Anterior cingulate cortex (tissue), 58 donors: ENCODE measurements at places on chromosomes 12 and 14.

DNA sequence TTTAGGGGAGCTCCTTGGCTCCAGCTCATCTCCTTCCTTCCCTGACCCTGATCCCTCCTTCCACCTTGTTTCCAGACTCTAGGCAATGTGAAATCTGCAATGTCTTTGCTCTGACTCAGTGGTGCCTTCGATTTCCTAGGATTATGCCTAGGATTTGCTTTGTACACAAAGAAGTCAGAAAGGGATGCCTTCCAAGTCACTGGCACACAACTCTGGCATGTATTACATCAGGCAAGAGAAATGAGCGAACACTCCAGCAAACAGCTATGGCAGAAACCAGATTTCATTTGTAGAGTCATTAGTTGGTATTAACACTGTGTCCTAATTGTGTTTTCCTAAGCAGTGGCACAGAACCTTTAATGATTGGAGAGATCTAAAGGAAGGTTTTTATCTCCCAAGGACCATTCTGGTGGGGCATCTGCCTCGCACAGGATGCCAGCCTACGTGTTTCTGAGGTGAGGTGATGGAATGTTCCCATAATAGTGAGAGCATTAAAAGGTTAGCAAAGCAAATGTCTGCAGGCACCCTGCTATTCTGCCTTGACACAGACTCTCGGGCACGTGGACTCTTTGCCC lies 84.9 kb downstream of the WSCD2 start:
- no peak for DNase-seq

- no peak for DNase-seq
Observed at GRCh38 chr12:6336889-6337853, 4.7 kb downstream of the TNFRSF1A start.

DNA sequence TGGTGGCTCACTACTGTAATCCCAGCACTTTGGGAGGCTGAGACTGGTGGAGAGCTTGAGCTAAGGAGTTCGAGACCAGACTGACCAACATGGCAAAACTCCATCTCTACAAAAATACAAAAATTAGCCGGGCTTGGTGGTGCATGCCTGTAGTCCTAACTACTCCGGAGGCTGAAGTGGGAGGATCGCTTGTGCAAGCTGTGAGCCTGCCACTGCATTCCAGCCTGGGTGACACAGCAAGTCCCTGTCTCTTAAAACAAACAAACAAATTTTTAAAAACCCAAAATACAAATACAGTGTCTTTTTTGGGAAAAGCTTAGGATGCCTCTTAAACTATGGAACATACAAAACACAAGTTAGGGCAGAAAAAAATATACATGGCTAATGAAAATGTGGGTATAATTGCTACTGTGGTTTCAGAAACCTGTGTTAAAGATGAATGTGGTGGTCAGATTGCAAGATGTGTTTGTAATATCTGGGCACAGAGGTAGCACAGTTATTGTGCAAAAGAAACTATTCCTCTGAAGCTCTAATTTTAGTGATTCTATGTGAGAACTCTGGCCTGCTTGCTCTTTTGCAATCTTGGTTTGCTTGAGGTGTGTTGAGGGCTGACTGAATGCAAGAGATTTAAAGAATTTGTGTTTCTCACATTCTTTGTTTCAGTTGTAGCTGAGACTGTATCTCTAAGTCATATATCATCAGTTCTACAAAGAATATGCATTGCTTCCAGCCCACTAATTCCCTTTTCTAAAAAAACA lies 3.9 kb upstream of the HSPA2 start:
- no peak for DNase-seq

DNA sequence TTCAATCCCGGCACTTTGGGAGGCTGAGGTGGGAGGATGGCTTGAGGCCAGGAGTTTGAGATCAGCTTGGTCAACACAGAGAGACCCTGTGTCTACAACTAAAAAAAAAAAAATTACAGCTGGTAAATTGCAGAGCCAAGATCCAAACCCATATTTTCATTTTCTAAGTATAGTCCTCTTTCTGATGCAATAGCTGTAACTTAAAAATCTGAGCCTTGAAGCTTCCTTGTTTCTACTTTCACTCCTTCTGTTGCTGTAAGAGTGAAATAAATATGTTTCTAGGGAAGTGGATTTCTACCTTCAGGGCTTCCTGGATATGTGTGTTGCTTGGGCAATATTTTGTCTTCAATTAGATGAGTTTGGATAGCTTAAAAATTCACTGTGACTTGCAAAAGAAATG lies 42.0 kb upstream of the PRICKLE1 start:
- no peak for DNase-seq

GRCh38 chr14:37197421-37198272 lies at the start of gene MIPOL1:
Gene MIPOL1, plus strand, starts transcription at chr14:37197937. Its CDS starts 49,952 bp downstream, at chr14:37247889.
- DNase-seq: peak; percentile 56

DNA sequence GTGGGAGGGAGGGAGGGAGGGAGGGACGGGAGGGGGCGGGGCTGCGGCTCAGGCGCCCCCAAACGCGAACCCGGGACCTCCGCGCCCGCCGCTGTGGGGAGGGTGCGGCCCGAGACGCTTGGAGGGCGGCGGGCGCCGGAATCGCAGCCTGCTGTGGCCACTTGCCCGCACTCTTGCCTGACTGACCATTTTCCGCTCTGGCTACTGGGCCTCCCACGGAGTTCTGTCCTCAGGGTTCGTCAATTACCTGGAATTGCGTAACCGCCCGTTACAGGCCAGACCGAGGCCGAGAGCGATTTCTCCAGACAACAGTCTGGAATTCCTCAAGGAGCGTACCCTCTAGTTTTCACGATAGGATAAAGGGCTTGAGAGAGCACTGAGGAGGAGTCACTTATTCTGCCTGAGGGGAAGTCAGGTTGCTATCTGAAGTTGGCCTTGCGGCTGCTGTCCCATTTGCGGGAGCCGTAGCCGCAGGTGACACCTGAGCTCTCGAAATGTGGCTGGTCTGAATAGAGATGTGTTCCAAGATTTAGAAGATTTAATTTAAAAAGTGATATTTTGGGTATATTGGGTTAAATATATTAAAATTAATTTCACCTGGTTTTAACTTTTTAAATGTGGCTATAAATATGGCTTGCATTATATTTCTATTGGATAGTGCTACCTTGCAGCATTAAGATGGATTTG lies 446 bp upstream of the ZNF641 start:
- no peak for DNase-seq

DNA sequence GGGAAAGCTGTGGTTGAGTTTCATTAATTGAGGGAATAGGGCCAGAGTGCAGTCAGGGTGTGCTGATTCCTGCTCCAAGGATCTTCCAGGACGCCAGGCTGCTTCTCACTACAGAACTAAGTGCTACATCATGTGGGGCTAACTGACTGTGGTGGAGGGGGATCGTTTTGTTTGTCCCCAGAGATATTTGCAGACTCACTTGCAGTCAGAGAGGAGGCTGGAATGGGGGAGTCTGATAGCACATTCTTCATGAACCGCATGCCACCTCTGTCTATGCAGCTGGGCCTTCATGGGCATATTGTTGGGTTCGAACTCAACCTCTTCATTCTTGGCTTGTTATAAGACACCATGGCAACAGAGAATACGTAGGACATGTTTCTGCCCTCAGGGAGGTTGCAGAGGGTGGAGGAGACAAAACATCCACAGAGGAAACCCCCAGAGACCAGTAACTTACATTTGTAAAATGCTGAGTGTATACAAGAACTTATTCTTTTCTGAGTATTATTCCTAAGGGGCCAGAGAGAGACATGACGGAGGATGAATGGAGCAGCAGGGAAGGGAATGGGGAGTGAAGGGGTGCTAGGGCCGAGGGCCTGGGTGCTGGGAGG lies 13.0 kb downstream of the KRT7 start:
- DNase-seq: no peak

- DNase-seq: no peak
Observed at GRCh38 chr12:11730299-11731041, 81.0 kb downstream of the ETV6 start.

- no peak for DNase-seq
Observed at GRCh38 chr12:54262403-54262925, 17.5 kb downstream of the CBX5 start.

- no peak for DNase-seq
Observed at GRCh38 chr12:114752217-114752616, 68.2 kb upstream of the TBX3 start.
